ENCODE measurements at places on chromosomes 6 and 20.
A peak's percentile ranks its signal among the peaks of the same experiment; 100 is the strongest.

DNA sequence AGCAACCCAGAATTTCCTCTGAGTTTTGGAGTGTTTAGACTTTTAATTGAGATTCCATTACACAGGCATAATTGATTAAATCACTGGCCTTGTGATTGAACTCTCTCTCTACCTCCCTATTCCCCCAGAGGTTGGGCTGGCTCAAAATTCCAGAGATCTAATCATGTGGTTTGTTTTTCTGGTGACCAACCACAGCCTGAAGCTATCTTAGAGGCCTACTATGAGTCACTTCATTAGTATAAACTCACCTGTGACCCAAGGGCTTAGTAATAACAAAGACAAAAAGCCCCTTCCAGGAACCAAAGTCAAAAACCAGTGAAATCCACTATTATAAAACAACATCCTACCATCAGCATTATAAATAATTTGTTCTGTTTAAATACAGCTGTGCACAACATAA is 992.5 kb upstream of the CITED2 start:
- DNase-seq, result peak; percentile 78

DNA sequence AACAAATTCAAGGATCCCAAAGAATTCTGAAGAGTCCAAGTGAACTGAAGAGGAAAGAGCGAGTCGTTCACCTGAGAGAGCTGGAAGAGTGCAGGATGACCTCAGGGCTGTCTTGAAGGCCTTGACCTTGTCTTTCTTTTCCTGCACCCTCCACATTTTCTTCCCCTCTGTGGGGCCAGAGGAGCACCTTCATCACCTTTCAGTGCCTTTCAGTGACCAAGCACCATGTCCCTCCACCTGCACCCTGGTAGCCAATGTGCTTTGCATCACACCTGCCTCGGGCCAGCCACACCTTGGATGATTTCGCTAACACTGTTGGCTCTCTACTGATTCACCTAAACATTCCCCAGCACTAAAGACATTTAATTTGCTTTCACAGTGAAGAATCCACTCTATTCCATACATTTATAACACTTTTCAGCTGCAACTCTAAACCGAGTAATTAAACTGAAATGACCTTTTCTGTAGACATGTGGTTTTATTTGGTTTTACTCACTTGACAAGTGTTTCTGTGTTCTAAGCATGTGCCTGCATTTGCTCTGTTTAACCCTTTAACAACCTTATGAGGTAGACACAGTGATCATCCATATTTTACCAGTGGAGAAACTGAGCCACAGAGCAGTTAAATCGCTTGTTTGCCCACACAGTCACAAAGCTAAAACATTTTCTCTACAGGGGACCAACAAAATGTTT is 121.3 kb upstream of the CST7 start:
- DNase-seq, result no peak

DNA sequence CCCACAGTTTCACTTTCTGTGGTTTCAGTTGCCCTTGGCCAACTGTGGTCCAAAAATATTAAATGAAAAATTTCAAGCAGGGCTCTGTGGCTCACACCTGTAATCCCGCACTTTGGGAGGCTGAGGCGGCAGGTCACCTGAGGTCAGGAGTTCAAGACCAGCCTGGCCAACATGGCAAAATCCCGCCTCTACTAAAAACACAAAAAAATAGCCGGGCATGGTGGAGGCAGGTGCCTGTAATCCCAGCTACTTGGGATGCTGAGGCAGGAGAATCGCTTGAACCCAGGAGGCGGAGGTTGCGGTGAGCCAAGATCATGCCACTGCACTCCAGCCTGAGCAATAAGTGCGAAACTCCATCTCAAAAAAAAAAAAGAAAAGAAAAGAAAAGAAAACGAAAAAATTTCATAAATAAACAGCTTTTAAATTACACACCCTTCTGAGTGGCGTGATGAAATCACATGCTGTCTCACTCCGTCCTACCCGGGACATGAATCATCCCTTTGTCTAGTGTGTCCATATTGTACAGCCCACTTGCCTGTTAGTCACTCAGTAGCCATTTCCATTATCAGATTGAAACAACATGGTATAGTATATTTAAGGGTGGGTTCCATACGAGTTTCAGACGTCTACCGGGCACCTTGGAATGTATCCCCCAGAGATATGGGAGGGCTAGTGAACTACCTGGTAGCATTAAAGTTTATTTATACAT is 11.7 kb downstream of the PTPRK start:
- peak; percentile 63 for DNase-seq

DNA sequence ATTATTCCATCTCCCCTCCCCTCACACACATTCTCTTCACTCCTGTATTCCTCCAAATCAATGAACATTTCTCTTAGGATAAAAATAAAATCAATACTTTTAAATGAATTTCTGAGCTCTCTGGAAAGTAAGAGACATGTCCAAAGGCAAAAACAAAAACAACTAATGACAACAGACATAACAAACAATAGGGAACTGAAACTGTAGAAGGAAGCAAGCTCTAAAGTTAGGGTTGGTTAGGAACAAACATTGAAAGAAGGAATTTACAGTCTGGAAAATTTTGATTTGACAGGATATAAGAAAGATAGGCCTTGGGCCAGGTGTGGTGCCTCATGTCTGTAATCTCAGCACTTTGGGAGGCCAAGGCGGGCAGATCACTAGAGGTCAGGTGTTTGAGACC is 17.5 kb upstream of the MYCT1 start:
- DNase-seq, result no peak

DNA sequence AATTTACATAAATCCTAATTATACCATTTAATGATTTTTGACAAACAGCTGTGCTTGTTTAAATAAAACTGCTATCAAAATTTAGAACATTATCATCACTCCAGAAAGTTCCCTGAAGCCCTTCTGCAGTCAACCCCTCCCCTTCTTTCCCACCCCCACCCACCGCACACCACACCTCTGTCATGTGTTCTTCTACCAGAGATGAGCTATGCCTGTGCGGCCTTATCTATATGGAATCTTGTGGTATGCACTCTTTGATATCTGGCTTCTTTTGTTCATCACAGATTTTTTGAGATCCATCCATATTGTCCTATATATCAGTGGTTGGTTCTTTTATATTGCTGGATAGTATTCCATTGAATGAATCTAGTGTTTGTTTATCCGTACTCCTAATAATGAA is 7.2 kb downstream of the MYLIP start:
- no peak for DNase-seq

DNA sequence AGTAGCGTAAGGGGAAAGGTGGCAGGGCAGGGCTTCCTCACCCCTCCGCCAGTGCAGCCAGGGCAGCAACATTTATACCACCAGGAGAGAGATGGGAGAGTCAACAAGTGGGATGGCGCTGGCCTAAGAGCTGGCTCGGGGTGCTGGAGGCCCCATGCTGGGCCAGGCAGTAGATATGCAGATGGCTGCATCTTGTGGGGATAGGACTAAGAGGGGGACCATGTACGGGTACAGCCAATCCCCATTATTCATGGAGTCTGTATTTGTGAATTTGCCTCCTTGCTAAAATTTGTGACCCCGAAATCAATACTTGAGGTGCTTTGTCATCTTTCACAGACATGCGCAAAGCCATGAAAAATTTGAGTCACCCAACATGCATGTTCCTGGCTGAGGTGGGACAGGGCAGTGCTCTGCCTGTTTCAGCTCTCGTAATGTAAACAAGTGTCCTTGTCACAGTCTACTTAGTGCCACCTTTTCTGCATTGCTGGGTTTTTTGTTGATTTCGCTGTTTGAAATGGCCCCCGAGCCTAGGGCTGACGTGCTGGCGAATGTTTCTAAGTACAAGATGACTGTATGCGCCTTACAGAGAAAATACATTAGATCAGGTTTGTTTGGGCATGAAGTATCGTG is 27.5 kb upstream of the TAF8 start:
- no peak for DNase-seq

DNA sequence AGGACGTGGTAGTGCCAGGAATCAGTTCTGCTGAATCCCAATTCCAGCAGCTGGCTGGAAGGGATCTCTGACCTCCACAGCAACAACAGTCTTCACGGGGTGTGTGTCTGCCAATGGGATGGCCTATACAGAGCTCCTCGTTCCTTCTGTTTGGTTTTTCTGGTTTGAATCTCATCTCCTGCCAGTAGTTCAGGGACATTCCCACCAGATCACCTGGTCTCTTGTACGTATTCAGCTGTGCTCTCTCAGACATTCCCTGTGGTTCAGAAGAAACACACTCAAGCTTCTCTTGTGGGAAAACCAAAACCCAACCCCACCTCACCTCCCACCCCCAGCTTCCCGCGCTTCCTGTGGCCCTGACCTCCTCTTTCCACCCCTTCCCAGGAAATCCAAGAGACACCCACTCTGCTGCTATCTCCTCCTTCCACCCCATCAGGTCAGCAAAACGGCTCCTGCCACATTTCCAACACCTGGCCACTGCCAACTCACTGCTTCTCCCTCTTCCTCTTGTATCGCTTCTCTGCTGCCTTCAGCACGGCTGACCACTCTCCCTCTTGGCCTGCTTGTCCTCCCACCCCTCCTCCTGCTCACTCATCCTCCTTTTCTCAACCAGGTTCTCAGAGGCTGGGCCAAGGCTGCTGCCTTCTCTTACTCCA is 63.3 kb upstream of the PTGIS start:
- peak; percentile 57 for DNase-seq

- peak; percentile 18 for DNase-seq
These were observed 149.3 kb downstream of the UTRN start for GRCh38 chr6:144434308-144434990.

Measured in trophoblast cell (in vitro differentiated cells and primary cell).